ENCODE measurements at places on chromosomes 16 and 17. TPM values are rescaled to one million over a fixed set of nuclear protein-coding genes. Genes with fewer than 3 reads are reported as not detected.
A peak's percentile ranks its signal among the peaks of the same experiment; 100 is the strongest.

The USP43 gene
- polyA plus RNA-seq: not detected

The SLC47A1 gene
- not detected for polyA plus RNA-seq

The SDK2 gene
- polyA plus RNA-seq: 0.49 TPM

- H3K27ac ChIP-seq: no peak overlapping the region
- H3K4me1 ChIP-seq: no peaks in the 10 kb centered on the region
- no peak for DNase-seq
- no peak overlapping the region for H3K4me3 ChIP-seq
- H3K36me3 ChIP-seq: peaks cover 15% of the 10 kb centered on the region
Measured at GRCh38 chr17:37039269-37039668, 90.5 kb downstream of the AATF start.

DNA sequence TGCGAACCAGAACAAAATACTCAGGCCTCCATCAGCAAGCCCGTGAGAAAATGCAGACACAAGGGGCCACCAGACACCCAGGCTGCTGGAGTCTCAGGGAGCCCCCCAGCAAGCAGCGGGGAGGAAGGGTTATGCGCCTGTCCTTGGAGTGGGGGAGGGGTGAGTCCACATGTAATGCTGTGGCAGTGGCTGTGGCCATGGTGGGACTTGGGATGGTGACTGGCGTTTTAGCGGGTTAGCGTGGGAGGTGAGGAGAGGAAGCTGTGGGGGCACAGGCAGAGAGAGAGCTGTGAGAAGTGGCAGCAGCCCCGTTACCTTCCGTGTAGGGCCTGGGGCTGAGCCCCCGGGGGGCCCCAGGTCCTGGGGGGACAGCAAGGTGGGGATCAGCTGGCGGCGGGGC is 58.3 kb downstream of the SRCIN1 start:
- no peak for DNase-seq
- H3K4me1 ChIP-seq: no peaks in the 10 kb centered on the region
- no peaks in the 10 kb centered on the region for H3K36me3 ChIP-seq
- no peak overlapping the region for H3K4me3 ChIP-seq
- no peak overlapping the region for H3K27ac ChIP-seq

- H3K27ac ChIP-seq: no peak overlapping the region
- H3K4me3 ChIP-seq: no peak overlapping the region
- H3K36me3 ChIP-seq: no peaks in the 10 kb centered on the region
- H3K27me3 ChIP-seq: no peaks in the 10 kb centered on the region
- no peak for DNase-seq
Measured at GRCh38 chr17:12927541-12928425, 90.0 kb downstream of the ELAC2 start.

DNA sequence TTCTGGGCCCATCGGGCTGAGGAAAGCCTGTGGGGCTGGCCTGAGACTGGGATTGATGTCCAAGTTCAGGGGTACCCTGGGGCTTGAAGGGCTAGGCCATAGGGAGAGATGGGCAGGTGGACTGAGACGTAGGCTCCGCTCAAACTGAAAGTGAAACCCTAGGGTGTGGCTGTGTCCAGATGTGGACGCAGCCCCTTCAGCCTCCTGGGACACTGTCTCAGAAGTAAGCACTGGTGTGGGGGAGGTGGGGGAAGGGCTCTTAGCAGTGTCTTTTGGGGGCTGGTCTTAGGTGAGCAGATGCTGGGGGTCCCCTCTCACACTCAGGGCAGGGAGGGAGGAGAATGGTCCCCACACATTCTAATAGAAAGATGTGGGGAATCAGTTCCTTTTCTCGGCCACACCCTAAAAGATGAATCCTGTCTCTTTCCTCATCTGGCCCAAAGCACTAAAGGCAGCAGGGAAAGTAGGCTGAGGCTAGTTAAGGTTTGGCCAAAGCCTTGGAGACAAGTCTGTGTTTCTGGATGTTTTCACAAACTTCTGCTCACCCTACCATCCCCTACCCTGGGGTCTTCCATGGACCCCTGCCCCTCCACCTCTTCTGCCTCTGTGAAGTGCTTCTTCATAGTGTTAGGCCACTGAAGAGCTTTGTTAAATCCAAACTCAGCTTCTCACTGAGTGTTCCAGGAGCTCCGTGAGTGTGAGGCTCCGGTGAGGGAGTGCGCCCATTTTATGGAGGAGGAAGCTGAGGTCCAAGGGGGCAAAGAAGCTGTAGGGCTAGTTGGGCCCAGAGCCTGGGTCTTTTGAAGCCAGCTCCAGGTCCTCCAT is 5.6 kb downstream of the FMNL1 start:
- no peak for DNase-seq
- peak overlapping the region; percentile 97 for H3K27ac ChIP-seq
- peaks cover 8% of the 10 kb centered on the region for H3K36me3 ChIP-seq
- H3K27me3 ChIP-seq: no peaks in the 10 kb centered on the region
- H3K4me3 ChIP-seq: peak overlapping the region; percentile 43
- H3K4me1 ChIP-seq: peaks cover 82% of the 10 kb centered on the region

GRCh38 chr17:37211136-37211535 is 164.6 kb upstream of the C17orf78 start:
- peaks cover 5% of the 10 kb centered on the region for H3K36me3 ChIP-seq
- H3K4me1 ChIP-seq: no peaks in the 10 kb centered on the region
- no peak overlapping the region for H3K27ac ChIP-seq
- DNase-seq: no peak
- H3K4me3 ChIP-seq: no peak overlapping the region

- no peaks in the 10 kb centered on the region for H3K4me1 ChIP-seq
- no peak for DNase-seq
- H3K27ac ChIP-seq: no peak overlapping the region
- H3K36me3 ChIP-seq: peaks cover 9% of the 10 kb centered on the region
- no peak overlapping the region for H3K4me3 ChIP-seq
Measured at GRCh38 chr17:2701161-2701995, 10.2 kb downstream of the CLUH start.

All from CD4-positive, alpha-beta memory T cell (primary cell).